ENCODE measurements at places on chromosomes 1 and 21.

- DNase-seq, result no peak
Measured at GRCh38 chr1:17689011-17689410, 66.1 kb upstream of the ACTL8 start.

- DNase-seq, result no peak
Measured at GRCh38 chr1:209411491-209411929, 172.0 kb upstream of the CAMK1G start.

DNA sequence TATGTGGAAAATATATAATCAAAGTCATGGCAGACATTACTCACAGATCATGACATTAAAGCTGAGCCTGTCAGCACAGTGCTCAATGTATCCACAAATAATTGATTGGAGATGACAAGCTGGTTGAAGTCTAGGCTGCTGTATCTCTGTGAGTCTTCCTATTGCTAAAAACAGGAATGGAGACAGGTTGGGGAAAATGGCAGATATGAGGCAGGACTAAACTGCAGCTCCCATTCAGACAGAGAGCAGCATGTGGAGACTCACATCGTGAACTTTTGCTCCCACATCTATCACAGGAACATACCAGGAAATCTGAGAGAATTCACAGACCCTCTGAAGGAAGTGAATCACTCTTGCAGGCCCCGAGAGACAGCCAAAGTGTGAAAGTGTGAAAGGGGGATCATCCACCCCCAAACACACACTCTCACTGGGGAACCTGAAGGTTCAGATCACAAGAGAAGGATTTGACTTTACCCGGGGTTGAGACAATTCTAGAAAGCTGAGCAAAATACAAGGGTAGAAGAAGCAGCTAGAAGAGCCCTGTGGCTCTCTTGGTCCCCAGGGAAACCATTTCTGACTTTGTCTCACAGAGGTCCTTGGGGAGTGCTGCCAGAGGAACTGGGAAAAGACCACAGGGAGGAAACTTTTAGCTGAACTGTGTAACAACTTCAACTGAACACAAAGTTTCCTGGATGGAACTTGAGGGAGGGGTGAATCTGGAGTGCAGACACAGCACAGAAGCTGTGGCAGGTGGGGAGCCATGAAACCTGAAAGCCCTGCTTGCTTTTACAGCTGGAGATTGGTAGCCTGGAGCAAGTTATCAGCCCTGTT is 173.4 kb downstream of the S1PR1 start:
- no peak for DNase-seq

DNA sequence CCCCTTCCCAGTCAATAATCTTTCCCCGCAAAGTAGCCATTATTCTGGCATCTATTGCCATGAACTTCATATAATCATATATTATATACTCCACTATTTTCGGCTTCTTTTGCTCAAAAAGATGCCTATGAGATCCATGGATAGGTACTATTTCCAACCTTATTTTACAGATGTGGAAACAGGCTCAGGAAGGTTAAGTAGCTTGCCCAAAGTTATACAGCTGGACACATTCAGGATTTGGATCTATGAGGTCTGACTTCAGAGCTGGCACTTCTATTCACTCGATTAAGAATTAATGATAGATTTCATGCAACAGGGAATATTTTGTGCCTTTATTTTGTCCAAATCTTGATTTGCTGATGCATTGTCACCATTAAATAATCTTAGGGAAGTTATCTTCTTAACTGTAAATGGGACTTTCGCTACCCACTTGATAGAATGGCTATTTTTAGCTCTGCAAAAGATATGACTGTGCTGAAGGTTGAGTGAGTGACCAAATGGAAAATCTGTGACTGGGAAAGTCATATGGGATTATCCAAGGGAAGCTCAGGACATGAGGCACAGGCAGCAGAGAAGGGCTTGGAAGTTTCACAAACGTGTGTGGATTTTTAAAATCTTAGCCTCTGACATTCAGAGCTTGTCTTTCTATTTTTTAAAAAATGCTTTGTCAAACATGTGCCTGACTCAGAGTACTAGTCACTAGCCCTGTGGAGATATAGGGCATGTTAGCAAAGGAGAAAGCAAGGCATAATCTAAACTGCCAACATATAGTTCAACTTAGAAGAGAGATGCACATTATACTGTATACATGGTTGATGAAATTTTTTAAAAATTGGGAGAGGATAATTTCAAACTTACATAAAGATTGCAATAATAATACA is 36.5 kb downstream of the GIPC2 start:
- DNase-seq, result no peak

- DNase-seq, result no peak
Measured at GRCh38 chr1:36919491-36920145, 114.7 kb downstream of the GRIK3 start.

DNA sequence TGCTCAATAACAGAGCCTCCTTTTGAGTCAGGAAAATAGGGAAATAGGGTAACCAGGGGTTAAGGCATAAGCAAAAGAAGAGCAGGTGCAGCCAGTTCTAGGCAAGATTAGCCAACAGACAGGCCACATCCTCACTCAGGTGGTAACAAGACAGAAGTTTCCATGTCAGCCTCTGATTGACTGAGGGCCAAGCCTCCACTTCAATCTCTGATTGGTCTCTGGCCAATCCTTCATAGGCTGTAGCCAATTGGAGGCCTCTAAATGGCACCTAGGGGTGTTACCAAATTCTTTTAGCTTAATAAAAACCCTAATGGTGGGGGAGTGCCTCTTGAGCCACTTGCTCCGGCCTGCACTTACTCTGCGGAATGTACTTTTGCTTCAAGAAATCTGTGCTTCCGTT is 37.2 kb downstream of the LACTBL1 start:
- DNase-seq, result no peak

DNA sequence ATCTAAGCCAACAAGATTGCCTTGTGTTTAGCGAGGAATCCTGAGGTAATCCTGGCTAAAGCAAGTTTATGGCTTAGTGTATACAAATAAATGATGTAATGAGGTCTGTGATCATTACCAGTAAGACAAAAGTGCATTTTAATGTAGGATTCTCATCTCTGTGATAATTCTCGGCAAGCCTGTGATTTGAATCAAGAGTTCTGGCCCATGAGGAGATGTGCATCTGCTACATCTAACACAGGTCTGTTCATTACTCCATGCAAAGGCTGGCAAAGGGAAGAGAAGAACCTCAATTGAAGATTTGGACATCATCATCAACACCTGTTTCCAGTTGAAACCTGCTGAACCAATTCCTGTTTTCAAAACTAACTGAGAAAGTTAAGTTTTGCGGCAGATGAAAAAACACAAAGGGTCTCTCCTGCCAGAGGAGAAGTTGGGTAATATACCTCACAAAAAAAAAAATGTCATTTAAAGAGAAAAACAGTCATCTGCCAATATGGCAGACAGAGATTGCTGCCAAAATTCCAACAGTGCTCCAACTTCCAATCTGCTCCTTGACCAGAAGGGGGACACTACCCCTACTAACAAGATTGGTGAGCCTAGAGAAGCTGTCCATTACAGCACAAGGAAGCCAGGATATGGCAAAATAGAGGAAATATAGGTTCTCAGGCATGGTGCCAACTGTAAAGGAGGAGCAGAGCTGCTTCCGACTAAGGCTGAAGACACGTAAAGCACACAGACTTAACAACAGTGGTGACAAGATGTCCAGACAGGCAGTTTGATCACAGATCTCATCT is 453.7 kb downstream of the TTLL7 start:
- DNase-seq, result no peak

GRCh38 chr21:28811860-28812259 is 180.8 kb downstream of the LTN1 start:
- DNase-seq, result no peak

DNA sequence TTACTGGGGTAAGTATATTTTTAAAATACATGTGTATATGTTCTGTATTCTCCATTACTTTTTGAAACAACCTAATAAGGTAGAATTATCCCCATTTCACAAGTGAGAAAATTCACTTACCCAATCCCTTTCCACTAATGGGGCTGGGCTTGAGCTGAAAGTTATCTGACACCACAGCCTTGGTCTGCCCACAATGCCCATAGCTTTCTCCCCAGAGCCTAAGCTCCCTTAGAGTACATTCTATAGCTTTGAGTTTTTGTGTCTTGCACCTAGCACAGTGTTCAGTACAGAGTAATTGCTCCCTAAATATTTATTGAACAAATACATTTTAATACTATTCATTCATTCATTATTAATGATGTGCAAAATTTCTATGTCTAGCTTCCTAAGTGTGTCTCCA is 152.7 kb upstream of the RUNX1 start:
- DNase-seq, result no peak

- no peak for DNase-seq
Measured at GRCh38 chr1:182630586-182630985, 26.4 kb upstream of the RGS16 start.

- no peak for DNase-seq
Measured at GRCh38 chr21:30958741-30959140, 77.4 kb upstream of the KRTAP11-1 start.

DNA sequence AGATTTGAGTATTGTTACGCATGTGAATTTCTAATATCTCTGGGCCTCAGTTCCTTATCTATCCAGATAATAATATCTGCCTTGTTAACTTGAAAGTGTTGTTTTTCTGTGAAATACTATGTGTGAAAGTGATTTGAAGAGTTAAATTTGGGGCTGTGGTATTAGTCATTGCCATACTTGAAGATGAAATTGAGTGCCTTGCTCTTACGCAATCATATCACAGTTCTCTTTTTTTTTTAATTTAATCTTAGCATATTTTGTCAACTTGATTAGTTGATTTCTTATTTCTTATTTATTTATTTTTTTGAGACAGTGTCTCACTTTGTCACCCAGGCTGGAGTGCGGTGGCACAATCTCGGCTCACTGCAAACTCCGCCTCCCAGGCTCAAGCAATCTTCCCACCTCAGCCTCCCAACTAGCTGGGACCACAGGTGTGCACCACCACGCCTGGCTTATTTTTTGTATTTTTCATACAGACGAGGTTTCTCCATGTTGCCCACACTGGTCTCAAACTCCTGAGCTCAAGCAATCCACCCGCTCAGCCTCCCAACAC is 31.0 kb downstream of the AGO4 start:
- no peak for DNase-seq

- DNase-seq, result no peak
Measured at GRCh38 chr1:109716121-109716520, 4.1 kb downstream of the GSTM5 start.

DNA sequence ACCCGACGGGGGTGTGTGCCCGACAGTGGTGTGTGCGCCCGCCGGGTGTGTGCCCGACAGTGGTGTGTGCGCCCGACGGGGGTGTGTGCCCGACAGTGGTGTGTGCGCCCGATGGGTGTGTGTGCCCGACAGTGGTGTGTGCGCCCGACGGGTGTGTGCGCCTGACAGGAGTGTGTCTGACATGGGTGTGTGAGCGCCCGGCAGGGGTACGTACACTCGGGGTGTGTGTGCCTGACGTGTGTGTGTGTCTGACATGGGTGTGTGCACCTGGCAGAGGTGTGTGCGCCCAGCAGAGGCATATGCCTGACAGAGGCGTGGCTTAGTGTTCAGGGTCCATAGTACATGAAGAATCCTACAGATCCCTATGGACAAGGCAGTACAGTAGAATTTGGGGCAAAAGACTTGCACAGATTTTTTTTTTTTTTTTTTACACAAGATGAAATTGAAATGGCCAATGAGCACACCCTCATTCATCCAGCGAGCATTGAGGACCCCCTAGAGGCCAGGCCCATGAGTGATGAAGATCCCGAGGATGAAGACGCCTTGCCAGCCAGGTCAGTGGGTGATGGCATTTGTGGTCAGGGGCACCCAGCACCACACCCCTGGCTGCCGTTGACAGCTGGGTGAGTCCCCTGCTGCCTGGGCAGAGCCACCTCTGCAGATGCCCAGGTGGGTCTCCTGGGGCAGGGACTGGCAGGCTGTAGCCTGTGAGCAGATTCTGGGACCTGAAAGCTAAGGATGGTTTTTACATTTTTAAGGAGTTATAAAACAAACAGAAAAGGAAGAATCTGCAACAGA is 60.1 kb downstream of the ADARB1 start:
- no peak for DNase-seq

DNA sequence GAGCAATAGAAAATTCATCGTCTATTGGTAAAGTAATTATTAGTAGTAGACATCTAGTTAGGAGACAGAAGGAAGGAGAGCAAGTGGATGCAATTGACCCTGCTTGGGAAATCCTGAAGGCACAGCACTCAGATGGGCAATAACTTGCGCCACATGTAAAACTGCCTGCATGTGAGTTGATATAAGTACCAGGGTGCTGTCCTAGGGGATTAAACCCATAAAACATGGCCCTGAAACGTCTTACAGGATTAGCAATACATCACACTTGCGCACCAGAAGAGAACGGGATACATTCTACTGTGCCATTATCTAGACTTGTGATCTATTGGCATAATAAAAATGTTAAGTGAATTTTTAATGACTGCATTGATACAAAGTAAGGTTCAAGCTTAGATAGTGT is 277.5 kb upstream of the LYPLAL1 start:
- DNase-seq, result no peak

GRCh38 chr1:111653709-111654108 is 34.1 kb downstream of the RAP1A start:
- no peak for DNase-seq

- no peak for DNase-seq
Measured at GRCh38 chr1:39080831-39081270, 54.7 kb downstream of the NDUFS5 start.

DNA sequence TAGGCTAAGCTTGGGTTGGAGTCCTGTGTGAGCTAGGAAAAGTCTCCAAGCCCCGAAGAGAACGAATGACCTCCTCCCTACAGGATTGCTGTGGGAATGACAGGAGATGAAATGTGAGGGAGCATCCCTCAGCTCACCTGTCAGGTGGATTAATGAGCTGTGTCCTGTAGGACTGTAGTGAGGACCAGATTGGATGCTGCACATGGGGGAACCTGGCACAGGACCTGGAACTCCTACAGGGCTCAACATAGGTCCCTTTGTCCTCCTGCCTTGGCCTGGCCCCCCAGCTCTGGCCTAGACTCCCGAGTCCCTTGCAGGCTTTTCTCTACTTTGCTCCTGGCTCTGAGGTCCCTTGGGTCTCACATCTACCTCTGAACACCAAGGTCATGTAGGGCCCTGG is 155.7 kb downstream of the PTPRU start:
- DNase-seq, result no peak

GRCh38 chr1:214474467-214474866 is 76.9 kb downstream of the PTPN14 start:
- DNase-seq, result no peak

GRCh38 chr1:161772397-161772796 is 6.3 kb downstream of the ATF6 start:
- DNase-seq, result no peak

DNA sequence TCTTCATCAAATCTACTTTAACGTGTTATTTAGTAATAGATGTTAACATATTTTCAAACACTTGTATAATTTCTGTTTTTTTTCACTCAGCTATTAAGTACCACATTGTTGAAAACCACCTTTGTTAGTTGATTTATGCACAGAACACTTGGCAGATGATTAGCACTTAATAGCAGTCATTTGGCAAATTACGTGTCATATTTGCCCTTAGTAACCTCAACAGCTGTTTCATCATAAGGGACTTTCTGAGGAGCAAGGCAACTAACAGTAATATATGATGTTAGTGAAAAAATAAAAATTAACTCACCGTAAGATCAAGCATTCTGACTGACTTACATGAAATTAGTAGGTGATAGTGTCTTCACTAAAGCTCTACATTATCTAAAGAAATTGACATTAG is 186.4 kb downstream of the HMCN1 start:
- DNase-seq, result no peak
